ENCODE measurements at places on chromosomes 12 and 14.

DNA sequence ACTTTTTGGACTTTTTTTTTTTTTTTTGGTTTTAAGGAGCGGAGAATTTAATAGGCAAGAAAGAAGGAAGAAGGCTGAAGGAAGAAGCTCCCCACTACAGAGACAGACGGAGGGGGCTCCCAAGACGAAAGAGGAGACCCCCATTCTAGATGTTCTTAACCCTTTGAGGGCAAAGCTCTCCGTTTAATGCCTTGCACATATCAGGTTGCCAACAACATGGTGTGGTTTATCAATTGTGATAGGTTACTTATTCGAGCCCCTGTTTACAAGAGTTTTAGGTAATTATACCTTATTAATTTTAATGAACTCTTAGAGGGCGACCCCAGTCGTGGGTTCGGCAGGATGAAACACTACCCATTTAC, 1.2 kb upstream of the FBXO33 start:
- no peak for DNase-seq

- DNase-seq, result no peak
Measured at GRCh38 chr14:54025661-54026060, 69.0 kb upstream of the BMP4 start.

DNA sequence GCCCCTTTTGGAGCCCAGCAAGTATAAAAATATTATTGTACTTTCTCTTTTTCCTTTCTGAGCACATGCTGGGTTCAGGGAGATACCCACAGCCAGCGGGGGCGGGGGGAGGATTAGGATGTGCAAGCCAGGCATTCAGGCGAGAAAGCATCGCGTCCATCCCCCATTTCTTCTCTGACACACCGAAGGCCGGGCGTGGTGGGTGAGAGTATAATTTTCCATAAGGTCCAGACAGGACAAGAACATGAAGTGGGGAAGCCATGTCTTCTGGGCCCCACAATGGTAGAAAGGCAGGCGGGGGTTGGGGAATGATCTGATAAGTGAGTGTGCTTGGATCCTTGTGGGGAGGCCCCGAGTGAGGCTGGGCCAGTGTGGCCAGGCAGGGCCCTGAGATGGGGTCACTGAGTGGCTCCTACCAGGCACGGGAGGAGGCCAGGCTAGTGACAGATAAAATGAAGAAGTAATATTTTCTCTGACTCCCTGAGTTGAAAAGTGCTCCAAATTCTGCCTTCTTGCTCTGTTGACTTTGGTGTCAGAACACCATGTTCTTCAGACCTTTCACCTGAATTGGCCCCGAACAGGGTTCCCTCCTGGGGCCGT, 10.7 kb upstream of the LRTM2 start:
- DNase-seq, result no peak

- DNase-seq, result no peak
Measured at GRCh38 chr14:24349742-24350141, 10.0 kb upstream of the RIPK3 start.

DNA sequence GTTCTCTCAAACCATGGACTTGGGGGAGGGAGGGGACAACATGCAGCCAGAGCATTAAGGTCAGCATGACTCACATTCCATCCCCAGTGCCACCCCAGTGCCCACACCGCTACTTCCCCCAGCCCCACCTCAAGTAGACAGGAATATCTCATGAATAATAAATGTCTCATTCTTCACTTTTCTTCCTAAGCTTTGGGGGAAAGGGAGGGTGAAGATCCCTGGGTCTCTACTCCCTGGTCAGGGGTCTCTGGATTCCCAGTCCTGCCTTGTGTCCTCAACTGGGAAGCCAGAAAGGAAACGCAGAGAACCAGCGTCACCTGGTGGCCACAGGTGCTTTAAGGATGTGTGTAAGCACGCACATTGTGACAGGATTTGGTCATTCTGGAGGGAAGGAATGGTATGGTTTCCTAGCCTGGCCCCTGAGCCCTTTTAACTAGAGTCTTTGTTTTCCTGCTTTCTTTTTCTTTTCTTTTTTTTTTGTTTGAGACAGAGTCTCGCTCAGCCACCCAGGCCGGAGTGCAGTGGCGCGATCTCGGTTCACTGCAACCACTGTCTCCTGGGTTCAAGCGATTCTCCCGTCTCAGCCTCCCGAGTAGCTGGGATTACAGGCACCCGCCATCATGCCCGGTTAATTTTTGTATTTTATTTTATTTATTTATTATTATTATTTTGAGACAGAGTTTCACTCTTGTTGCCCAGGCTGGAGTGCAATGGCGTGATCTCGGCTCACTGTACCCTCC, 3.4 kb downstream of the GPR84 start:
- peak; percentile 73 for DNase-seq

GRCh38 chr14:100383727-100384158, 60.6 kb downstream of the SLC25A47 start:
- DNase-seq, result peak; percentile 65

DNA sequence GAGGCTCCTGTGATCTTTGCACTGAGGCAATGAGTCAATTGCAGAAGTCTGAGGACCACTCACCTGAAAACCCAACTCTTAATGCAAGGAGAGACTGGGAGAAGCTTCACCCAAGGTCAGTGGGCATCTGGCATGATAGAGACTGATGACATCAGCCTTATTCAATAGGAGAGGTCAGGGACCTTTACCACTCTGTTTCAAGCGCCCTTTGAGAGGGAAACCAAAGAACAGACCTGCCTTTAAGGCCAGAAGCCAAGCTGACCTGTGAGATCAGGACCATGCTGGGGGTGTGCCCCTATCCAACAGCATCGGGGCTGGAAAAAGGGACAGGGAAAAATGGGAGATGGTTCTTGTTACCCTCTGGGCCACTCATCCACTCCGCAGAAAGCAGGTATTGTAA, 83.3 kb upstream of the FOXN3 start:
- no peak for DNase-seq

GRCh38 chr14:52325126-52325525, 11.0 kb downstream of the PTGER2 start:
- peak; percentile 51 for DNase-seq

GRCh38 chr12:96329545-96329944, 70.7 kb downstream of the CDK17 start:
- DNase-seq, result no peak

DNA sequence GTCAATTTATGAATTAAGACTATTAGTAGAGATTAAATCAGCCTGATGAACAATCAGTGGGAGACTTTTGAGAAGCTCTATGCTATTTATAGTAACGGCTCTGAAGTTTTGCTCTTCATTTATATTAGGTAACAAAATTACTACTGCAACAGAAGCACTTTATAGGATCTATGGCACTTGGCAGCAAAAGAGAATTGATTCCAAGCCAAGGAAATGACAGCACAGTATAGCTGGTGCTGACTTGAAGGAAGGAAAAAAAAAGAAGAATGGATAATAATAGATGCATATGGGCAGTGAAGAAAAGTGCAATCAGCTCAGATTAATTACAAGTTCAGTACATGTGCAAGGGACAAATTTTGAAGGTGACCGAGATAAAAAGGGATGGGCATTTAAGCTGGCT, 228.2 kb upstream of the PPFIA2 start:
- no peak for DNase-seq

- DNase-seq, result no peak
Measured at GRCh38 chr12:131050463-131051154, 96.9 kb downstream of the ADGRD1 start.

DNA sequence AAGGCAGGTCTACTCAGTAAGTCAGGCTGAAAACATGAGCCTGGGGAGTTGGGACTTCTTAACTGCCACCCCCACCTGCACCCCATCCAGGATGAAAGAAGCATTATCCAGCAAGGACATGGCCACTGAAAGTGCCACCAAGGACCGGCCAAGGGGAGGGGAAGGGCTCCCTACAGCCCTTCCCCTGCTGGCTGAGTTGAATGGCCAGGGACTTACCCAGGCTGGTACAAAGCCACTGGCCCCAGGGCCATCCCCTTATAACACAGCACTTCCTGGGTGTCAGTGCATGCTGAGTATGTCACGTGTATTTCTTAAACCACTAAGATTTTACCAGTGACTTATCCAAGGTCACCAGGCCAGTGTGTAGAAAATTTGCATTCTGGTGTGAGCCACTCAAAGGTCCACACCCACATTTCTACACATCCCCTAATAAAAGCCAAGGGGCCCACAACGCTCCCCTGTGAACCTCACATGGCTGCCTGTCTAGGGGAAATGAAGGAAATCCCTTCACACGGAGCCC, 29.3 kb upstream of the ZFP36L1 start:
- no peak for DNase-seq

- DNase-seq, result peak; percentile 67
Measured at GRCh38 chr12:104790296-104791125, 167.6 kb downstream of the SLC41A2 start.

DNA sequence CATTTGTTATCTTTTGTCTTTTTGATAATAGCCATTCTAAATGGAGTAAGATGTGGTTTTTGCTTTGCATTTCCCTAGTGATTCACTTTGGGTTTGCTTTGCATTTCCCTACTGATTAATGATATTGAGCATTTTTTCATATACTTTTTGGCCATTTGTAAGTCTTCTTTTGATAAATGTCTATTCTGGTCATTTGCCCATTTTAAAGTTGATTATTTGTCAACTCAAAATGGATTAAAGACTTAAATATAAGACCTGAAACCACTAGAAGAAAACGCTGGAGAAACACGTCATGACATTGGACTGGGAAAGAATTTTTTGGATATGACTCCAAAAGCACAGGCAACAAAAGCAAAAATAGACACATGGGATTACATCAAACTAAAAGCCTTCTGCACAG, 148.0 kb downstream of the APAF1 start:
- DNase-seq, result no peak

DNA sequence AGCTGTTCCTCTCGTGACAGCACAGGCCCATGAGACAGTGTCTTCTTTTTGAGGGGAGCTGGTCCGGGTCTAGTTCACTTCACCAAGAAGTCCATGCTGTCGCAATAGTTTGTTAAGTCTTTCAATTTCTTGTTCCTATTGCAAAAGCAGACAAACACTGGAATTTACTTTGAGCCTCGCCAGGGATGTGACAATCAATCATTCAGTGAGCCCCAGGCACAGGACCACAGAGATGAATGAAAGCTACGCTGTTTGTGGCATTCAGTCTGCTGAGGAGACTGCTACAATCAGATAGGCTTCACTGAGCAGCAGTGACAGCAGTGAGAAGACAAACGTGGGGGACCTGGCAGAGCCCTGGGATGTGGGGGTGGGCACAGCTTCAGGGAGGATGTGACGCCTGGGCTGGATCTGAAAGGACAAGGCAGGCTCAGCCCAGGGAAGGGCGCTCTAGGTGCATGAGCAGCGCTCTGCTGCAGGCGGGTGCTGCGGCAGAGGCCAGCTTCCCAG, 35.5 kb downstream of the TCTN1 start:
- no peak for DNase-seq

DNA sequence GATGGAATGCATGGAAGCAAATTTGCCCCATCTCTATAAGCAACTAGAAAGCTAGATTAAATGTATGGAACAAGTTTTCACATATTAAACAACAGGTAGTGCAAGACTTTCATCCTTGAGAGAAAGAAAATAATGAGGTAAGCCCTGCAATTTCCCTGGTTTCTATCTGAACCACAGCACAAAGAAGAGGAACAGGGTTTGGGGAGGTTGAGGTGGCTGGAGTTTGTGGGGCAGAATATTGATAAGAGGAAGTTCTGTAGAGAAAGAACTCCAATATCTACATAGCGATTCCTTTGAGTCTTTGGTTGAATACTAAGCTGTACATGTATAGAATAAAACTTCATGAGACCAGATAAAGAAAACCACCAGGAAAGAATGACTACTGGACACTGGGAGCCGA, 96.3 kb upstream of the CCND2 start:
- no peak for DNase-seq

DNA sequence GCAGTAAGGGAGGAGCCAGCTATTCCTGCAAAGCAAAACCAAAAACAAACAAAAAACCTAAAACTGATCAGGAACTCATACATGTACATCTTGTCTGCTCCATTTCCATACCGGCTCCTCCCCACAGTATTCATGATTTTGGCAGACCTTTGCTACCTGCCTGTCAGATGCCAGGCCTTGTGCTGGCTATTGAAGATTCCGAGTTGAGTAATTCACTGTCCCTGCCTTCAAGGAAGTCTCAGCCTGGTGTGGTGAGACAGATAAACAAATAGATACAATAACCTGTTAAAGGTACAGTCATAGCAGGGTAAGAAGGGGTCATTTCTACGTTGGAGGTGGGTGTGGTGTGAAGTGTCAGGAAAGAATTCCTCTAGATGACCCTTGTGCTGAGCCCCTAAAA, 42.7 kb downstream of the SUSD6 start:
- DNase-seq, result no peak

DNA sequence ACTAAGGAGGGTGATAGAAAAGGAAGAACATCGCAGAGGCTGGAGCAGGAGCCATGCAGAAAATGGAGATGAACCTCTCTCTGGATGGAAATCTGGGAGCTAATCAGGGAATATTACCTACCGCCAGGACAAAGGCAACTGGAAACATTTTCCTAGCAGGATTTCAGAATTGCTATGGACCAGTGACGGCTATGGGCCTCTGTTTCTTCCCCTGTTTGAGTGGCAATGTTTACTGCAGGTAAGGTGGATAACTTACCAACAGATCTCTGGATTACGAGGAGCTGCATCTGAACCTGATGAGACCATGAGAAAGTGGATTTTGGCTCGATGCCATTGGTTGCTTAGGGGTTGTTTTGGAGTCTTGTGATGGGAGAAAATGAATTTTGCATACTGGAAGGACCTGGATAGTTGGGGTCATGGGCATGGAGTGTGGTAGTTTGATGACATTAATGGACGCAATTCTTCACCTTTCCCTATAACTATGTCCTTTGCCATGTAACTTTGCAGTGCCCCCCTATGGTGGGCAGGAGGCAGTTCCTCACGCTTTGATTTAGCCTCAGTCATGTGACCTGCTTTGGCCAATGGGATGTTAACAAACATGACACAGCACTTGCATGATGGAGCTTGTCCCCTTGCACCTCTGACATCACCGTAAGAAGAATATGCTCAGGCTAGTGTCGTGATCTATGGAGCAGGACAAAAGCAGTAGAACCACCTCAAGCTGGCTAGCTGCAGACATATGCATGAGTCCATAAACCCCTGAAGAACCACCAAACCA, 51.1 kb downstream of the CALM1 start:
- DNase-seq, result no peak

GRCh38 chr12:104682790-104683279, 226.1 kb downstream of the CHST11 start:
- DNase-seq, result peak; percentile 69

GRCh38 chr12:30178916-30179315, 395.2 kb upstream of the TMTC1 start:
- no peak for DNase-seq

GRCh38 chr12:1719139-1719538, 28.3 kb downstream of the ADIPOR2 start:
- DNase-seq, result no peak

DNA sequence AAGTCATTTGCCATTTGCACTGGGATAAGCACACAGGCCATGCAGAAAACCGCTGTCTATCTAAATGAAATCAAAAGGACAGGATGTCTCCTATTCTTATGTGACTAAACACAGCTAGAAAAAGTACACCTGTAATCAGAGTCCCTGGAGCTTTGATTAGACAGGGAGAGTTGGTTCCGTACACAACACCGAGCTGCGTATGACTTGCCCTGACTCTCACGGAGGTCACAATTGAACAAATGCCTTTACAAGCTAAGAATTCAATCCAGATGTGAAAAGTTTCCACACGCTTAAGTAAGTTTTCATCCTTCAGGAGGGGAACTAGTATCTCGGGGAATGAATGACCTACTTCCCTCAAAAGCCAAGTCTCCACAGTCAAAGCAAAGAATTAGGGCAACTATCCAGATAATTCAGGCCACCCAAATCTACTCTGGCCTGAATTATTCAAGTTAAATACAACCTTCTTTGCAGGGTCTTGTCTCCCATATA, 67.5 kb downstream of the RTN1 start:
- no peak for DNase-seq

- DNase-seq, result no peak
Measured at GRCh38 chr14:47763188-47763854, 87.9 kb upstream of the MDGA2 start.

GRCh38 chr12:75184516-75184915, 25.1 kb downstream of the KCNC2 start:
- DNase-seq, result no peak

Data from stimulated activated CD4-positive, alpha-beta T cell treated with anti-CD3 and anti-CD28 coated beads, Interleukin-2, amount 100 ng/mL, for 24 hours (primary cell).